ENCODE measurements at places on chromosomes 2 and 18.

- no peak for DNase-seq
Measured at GRCh38 chr2:178450524-178450773, 526 bp downstream of the PRKRA start.

- DNase-seq, result no peak
Measured at GRCh38 chr18:72833471-72833870, 34.3 kb downstream of the NETO1 start.

DNA sequence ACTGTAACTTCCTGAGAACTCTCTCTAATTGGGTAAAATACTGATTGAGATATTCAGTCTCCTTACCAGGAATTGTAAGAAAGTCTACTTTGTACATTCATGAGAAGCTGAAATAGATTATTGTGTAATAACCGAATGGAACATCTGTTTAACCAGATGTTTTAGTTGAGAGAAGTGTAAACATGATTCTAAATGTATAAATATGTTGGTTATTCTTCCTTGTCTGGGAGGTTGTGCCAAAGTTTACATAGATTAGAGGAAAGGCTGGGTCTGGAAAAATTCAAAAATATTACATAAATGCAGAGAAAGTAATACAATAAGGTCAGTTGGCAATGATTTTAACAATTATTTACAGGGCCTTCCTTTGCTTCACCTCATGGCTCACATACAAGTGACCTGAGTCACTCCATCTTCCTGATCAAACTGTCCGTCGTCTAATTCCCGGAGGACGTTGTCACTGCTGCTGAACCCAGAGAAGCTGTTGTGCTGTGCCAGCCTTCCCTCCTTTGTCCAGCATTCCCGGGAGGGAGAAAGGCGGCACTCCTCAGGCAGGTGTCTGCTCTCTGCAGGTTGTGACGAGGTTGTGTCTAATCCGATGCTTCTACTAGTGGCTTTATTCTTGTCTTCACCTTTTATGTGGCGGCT is 55.9 kb downstream of the MOB4 start:
- no peak for DNase-seq

- DNase-seq, result no peak
Measured at GRCh38 chr18:2846636-2847316, at the start of gene EMILIN2. TSS of gene EMILIN2 (plus strand) at chr18:2847006. CDS start at chr18:2847189, 183 bp downstream.

All from hypothalamus (tissue), 51 donors.